ENCODE measurements at places on chromosomes 12 and 14. TPM values are rescaled to one million over a fixed set of nuclear protein-coding genes. Genes with fewer than 3 reads are reported as not detected.

Gene ACRBP
- not detected for polyA plus RNA-seq

Gene AMIGO2
- polyA plus RNA-seq, result 10.8 TPM

Gene LRRC43
- polyA plus RNA-seq, result not detected

Gene CEP290
- 2.1 TPM for polyA plus RNA-seq

Gene MYBPC1
- polyA plus RNA-seq, result not detected

GRCh38 chr12:63814146-63814772 is 30.2 kb upstream of the SRGAP1 start:
- H3K4me3 ChIP-seq, result peak overlapping the region; percentile 42
- H3K36me3 ChIP-seq, result no peaks in the 10 kb centered on the region
- H3K4me1 ChIP-seq, result peaks cover 12% of the 10 kb centered on the region
- no peak for DNase-seq

DNA sequence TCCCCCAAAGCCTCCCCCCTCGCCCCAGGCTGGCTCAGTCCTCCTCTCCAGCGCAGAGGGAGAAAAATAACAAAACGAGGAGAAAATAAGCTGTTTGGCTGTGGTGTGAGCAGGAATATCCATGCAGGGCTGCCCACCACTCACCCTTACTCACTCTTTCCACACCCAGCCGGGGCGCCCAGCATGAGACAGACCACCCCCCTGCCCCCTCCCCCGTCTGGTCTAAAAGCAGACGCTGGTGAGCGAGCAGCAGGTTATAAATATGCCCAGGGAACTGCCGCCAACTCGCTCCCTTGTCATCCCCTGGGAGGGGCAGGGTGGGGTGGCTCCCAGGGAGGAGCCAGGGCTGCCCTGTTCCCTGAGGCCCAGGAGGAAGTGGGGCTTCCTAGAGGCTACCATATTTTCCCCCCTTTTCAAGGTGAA is 7.4 kb downstream of the WNT1 start:
- no peak overlapping the region for H3K4me3 ChIP-seq
- H3K27me3 ChIP-seq, result peaks cover 30% of the 10 kb centered on the region
- no peak overlapping the region for H3K27ac ChIP-seq
- H3K4me1 ChIP-seq, result peaks cover 16% of the 10 kb centered on the region
- no peaks in the 10 kb centered on the region for H3K36me3 ChIP-seq

- peak overlapping the region; percentile 35 for H3K27ac ChIP-seq
- H3K27me3 ChIP-seq, result no peaks in the 10 kb centered on the region
- H3K4me3 ChIP-seq, result peak overlapping the region; percentile 34
- H3K36me3 ChIP-seq, result peaks cover 2% of the 10 kb centered on the region
These were observed 72.0 kb downstream of the PPP2R5E start for GRCh38 chr14:63470962-63471793.

- peaks cover 13% of the 10 kb centered on the region for H3K4me1 ChIP-seq
- no peak overlapping the region for H3K4me3 ChIP-seq
These were observed 201.2 kb downstream of the TTC8 start for GRCh38 chr14:89025561-89026236.

- H3K4me3 ChIP-seq, result no peak overlapping the region
- DNase-seq, result no peak
These were observed 7.3 kb upstream of the HSP90AA1 start for GRCh38 chr14:102094101-102094500.

DNA sequence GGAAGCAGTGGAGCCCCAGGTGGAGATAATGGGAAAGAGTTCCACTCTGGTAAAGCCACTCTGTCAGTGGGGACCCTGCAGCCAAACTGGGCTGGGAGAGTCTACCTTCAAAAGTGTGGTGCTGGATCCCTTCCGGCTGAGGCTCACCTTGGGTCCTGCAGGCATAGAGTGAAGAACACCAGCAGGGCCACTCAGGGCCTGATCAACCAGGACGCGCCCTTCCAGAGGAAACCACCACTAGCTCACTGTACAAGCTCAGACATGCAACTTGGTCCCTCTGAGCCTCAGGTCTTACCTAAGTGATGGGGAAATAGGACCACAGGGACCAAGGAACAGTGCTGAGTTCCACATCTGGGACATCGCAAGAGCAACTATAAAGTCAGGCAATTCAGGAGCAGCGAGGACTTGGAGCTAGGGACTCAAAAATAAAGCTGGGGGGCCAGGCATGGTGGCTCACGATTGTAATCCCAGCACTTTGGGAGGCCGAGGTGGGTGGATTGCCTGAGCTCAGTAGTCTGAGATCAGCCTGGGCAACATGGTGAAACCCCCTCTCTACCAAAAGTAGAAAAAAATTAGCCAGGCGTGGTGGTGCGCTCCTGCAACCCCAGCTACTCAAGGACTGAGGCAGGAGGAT is 5.9 kb upstream of the PRPH start:
- no peaks in the 10 kb centered on the region for H3K36me3 ChIP-seq
- DNase-seq, result no peak
- H3K4me3 ChIP-seq, result no peak overlapping the region
- H3K27me3 ChIP-seq, result peaks cover 6% of the 10 kb centered on the region

GRCh38 chr14:75835156-75835725 is 146.6 kb downstream of the TGFB3 start:
- DNase-seq, result no peak
- peaks cover 3% of the 10 kb centered on the region for H3K4me1 ChIP-seq
- no peaks in the 10 kb centered on the region for H3K27me3 ChIP-seq
- no peak overlapping the region for H3K4me3 ChIP-seq

- H3K27ac ChIP-seq, result no peak overlapping the region
- H3K36me3 ChIP-seq, result no peaks in the 10 kb centered on the region
- no peak for DNase-seq
- no peaks in the 10 kb centered on the region for H3K4me1 ChIP-seq
These were observed 18.9 kb downstream of the PLEKHH1 start for GRCh38 chr14:67551940-67552339.

DNA sequence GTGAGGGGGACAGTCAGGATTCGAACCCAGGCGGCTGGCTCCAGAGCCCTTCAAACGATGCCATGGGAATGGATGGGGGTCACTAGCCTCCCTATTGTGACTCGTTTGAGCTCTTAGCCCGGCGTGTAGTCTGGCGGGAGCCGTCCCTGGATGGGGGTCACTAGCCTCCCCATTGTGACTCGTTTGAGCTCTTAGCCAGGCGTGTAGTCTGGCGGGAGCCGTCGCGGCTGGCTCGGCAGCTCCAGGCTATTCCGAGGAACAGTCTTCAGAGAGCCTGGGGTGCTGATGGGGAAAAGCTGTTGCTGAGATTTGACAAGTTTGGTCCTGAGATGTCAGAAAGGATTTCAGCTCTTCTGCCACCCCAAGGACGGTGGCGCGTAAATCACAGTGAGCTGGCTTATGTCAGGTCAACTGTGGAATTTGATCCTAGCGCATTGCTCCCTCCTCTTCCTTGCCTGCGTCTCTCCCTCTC is 58.3 kb downstream of the CALM1 start:
- no peak overlapping the region for H3K27ac ChIP-seq
- H3K36me3 ChIP-seq, result no peaks in the 10 kb centered on the region
- no peaks in the 10 kb centered on the region for H3K27me3 ChIP-seq

- H3K4me1 ChIP-seq, result no peaks in the 10 kb centered on the region
- no peak overlapping the region for H3K4me3 ChIP-seq
- H3K36me3 ChIP-seq, result no peaks in the 10 kb centered on the region
These were observed 98.7 kb downstream of the GAS2L3 start for GRCh38 chr12:100672075-100672592.

DNA sequence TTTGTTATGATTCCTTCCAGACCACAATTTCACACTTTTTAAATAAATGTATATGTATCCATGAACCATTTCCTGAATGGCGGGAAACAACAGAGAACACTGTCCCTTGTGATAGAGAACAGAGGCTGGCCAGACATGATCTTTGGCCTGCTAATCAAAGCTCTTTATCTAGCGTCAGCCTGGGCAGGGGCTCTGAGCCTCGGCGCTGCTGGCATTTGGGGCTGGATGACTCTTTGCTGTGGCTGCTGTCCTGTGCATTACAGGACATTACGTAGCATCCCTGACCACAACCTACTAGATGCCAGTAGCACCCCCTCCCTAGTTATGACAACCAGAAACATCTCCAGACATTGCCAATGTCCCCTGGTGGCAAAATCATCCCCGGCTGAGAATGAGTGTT is 77.7 kb downstream of the DNAH10 start:
- H3K27me3 ChIP-seq, result no peaks in the 10 kb centered on the region
- no peak for DNase-seq
- no peak overlapping the region for H3K27ac ChIP-seq
- no peak overlapping the region for H3K4me3 ChIP-seq
- H3K4me1 ChIP-seq, result no peaks in the 10 kb centered on the region
- H3K36me3 ChIP-seq, result no peaks in the 10 kb centered on the region

GRCh38 chr12:11016937-11017336 is 5.5 kb downstream of the TAS2R19 start:
- DNase-seq, result no peak
- no peak overlapping the region for H3K4me3 ChIP-seq
- H3K4me1 ChIP-seq, result no peaks in the 10 kb centered on the region
- no peaks in the 10 kb centered on the region for H3K27me3 ChIP-seq
- peaks cover 3% of the 10 kb centered on the region for H3K36me3 ChIP-seq

DNA sequence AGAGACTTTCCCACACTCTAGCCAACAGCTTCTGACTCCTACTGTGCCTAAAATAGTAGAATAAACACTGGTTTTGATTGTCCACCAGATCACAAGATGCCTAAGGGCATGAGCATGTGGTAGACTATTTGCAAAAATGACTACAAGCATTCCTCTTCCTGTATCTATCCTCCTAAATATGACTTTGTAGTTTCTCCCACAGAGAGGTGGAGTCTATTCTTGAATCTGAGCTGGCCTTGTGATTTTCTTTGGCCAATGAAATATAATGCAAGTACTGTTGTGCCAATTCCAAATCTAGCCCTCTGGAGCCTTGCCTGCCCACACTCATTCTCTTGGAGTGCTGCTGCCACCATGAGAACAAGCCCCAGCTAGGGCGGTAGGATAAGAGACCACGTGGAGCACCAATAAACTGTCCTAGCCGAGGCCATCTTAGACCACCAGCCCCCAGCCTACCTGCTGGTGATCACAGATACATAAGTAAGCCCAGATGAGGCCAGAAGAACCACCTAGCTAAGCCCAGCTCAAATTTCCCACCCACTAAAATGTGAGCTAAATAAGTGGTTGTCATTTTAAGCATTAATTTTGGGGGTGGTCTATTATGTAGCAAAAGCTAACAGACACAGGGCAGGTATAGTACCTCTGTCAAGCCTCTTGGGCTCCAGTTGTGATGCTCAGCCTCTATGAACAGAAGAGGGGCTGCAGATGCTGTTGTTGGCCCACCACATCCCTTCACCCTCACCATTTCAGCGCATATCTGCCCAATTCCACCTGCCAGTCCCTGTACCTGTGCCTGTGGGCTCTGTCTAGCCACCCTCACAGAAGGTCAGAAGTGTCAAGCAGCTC is 17.9 kb downstream of the ZFP36L1 start:
- no peak for DNase-seq
- peaks cover 87% of the 10 kb centered on the region for H3K4me1 ChIP-seq
- no peak overlapping the region for H3K27ac ChIP-seq
- no peaks in the 10 kb centered on the region for H3K27me3 ChIP-seq

GRCh38 chr12:113135178-113136127 is at the start of gene RASAL1:
RASAL1 (minus strand) TSS chr12:113135761; CDS start chr12:113135462, 299 bp downstream.
- peak within 1 kb of the TSS; percentile 26 for H3K4me3 ChIP-seq
- H3K27ac ChIP-seq, result peak within 1 kb of the TSS; percentile 57
- H3K36me3 ChIP-seq, result no peaks in the 10 kb centered on the region
- no peaks in the 10 kb centered on the region for H3K27me3 ChIP-seq
- peak; percentile 68 for DNase-seq

DNA sequence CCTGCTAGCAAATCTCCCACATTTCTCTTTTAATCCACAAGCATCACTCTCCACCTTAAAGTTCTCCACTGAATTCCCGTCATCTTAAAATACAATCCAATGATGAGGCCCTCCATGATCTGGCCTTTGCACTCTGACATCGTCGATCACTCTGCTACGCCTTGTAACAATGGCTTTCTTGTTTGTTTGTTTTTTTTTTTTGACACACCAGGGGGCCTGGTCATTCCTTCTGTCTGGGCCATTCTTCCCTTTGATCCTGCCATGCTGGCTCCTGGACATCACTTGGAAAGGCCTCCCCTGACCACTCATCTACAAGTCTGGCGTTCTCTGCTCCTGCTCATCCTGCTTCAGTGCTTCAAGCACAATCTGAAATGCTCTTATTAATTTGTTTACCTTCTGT is 233.5 kb downstream of the PPM1H start:
- H3K4me3 ChIP-seq, result no peak overlapping the region
- H3K36me3 ChIP-seq, result no peaks in the 10 kb centered on the region
- H3K27me3 ChIP-seq, result peaks cover 11% of the 10 kb centered on the region
- DNase-seq, result no peak
- no peaks in the 10 kb centered on the region for H3K4me1 ChIP-seq
- no peak overlapping the region for H3K27ac ChIP-seq

GRCh38 chr14:76964695-76965094 is 63.8 kb downstream of the IRF2BPL start:
- H3K4me1 ChIP-seq, result peaks cover 44% of the 10 kb centered on the region
- no peaks in the 10 kb centered on the region for H3K36me3 ChIP-seq
- H3K4me3 ChIP-seq, result no peak overlapping the region

- H3K4me3 ChIP-seq, result peak overlapping the region; percentile 98
- no peak for DNase-seq
- H3K4me1 ChIP-seq, result peaks cover 62% of the 10 kb centered on the region
- peaks cover 45% of the 10 kb centered on the region for H3K36me3 ChIP-seq
These were observed 1.8 kb downstream of the HNRNPC start for GRCh38 chr14:21267431-21267845.

- H3K4me1 ChIP-seq, result no peaks in the 10 kb centered on the region
- peaks cover 10% of the 10 kb centered on the region for H3K27me3 ChIP-seq
These were observed 166.9 kb upstream of the DCN start for GRCh38 chr12:91349476-91349875.

DNA sequence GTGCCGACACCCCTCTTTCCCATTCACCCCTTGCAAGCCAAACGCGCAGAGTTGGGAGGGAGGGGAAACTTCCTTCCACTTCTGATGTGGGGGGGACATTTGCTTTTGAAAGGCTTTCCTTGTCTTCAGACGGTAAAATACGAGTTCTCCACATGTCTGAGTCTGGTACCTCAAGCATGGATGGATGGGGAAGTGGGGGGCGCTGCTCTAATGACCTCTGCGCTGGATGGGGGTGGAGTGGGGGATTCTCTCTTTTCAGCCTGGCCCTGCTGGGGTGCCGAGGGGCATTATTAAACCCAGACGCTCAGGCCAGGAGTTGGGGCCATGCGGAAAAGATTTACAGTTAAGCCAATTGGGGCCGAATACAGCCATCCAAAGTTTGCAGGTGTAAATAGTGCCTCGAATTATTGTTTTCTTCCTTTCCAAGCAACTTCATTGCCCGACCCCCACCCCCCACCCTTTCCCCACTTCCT is 9.1 kb upstream of the TBX3 start:
- no peak overlapping the region for H3K27ac ChIP-seq
- peaks cover 49% of the 10 kb centered on the region for H3K27me3 ChIP-seq
- no peak for DNase-seq
- no peak overlapping the region for H3K4me3 ChIP-seq
- H3K36me3 ChIP-seq, result no peaks in the 10 kb centered on the region

GRCh38 chr14:101509730-101510371 is 51.4 kb upstream of the DIO3 start:
- H3K4me1 ChIP-seq, result no peaks in the 10 kb centered on the region
- H3K36me3 ChIP-seq, result no peaks in the 10 kb centered on the region
- no peak overlapping the region for H3K27ac ChIP-seq
- H3K4me3 ChIP-seq, result no peak overlapping the region
- H3K27me3 ChIP-seq, result no peaks in the 10 kb centered on the region

All from CD4-positive, CD25-positive, alpha-beta regulatory T cell (primary cell).